GM13976 (cell line): ENCODE measurements at places on chromosomes 2 and 18.

GRCh38 chr2:173653432-173653805 lies 298.7 kb downstream of the CDCA7 start:
- DNase-seq = no peak

DNA sequence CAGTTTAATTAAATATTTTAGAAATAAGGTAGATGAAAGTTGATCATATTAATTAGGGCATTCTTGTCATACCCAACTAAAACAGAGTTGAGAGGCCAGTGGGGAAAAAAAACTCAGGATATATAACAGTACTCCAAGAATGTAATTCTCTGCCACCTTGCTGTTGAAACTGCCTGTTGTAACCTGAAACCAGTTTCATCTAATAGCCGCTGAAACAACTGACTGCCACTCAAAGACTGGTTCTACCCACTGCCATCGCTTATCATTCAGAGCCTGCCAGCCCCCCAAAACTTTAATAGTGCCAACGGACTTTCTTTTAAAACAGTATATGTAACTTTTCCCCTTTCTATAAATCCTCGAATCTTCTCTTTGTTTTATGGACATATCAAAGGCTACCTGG lies 37.7 kb upstream of the FSIP2 start:
- DNase-seq = no peak

GRCh38 chr2:239666053-239666854 lies 265.4 kb upstream of the HDAC4 start:
- DNase-seq = no peak

DNA sequence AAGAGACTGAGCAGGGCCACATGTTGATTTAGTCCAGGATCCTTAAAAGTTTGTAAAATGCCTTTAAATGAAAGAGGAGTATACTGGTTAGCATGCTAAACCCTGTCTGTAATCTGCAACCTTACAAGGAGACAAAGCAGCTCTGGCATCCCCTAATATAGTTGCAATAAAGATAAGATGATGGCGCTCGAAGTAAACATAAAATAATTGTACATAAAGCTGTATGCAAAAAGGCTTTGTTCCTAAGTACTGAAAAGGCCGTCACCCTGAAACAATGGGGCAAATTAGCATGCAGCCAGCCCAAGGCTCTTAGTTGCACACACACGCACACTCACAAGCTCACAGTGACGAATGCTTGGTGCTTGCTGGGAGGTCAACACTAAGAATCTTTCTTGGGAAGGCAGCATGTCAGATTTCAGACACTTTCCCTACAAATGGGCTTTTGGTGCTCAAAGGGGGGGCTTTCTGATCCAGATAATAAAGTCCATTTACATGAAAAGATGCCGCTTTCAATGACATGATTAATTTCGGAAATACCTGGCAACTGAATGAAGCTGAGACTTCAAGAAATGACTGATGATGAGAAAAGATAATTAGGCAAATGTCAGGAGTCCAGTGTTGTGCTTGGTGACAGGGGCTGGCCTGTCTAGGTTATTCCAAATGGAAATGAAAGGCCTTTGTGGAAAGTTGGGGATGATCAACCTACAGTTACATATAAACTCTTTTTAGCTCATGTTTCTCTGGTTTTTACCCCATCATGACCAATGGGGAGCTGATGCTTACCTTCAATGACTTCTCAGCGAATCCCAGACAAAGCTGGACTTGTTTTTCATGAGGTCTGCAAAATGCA lies 370.3 kb downstream of the MEIS1 start:
- no peak for DNase-seq

GRCh38 chr2:62200868-62201267 lies 5.0 kb downstream of the B3GNT2 start:
- DNase-seq = no peak

GRCh38 chr2:201597397-201597796 lies 45.9 kb downstream of the TMEM237 start:
- DNase-seq = no peak

- no peak for DNase-seq
These were observed 20.5 kb downstream of the VAPA start for GRCh38 chr18:9934274-9934673.

DNA sequence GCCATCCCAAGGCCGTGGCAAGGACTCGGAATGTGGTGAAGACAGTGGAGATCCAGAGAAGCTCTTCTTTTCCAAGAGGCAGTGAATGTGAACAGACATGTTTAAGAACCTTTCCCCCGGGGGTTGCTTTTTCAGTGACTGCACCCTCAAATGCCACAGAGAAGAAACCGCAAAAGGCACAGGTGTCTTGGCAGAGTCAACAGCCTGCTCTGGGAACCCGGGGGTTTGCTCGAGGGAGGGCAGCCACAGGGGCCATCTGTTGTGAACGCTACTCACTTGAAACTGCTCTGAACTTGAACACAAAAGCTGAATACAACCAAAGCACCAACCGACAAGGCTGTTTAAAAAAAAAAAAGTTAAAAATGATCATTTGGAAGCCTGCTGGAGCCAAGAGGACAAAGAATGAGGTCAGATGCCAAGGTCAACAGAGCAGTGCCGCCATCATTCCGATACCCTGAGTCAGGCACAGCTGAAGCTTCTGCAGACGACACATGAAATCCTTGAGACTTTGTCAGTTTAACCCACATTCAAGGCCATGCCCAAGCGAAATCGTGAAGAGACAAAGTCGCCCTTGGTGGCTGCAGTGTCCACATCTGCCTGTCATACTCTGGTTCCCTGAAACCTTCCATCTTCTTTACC lies 47.4 kb downstream of the PSMG2 start:
- DNase-seq = peak; percentile 22

DNA sequence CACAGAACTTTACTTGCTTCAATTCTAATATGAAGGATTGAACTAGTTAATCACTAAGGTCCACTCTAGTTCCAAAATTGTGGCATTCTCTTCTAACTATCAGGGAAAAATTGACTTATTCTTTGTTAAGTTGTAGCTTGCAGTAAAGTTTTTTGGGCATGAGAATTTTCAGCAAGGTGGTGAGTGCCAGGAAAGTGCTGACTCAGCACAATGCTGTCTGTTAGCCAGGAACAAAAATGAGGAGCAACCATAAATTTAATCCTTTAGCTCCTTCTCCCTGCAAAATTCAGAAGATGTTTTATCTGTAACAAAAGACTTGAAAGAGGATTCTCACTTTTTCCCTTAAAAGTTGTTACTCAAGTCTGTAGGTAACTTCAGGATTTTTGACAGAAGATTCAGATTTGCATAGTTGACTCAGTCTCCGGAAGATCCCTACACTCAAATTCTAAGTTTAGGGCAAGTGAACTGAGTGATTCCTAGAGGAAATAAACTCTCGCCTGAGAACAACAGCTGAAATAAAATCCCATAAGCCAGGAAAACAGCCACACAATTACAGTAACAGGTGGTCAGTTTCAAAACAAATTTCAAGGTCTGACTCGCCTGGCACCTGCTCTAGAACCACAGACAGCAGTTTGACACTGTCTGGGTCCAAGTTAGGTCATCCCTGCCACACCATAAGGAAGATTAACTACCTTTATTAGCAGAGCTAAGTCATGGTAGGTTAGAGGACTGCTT lies 20.2 kb upstream of the DARS1 start:
- DNase-seq = no peak

GRCh38 chr2:74544634-74545033 lies 9.1 kb downstream of the LOXL3 start:
- no peak for DNase-seq

DNA sequence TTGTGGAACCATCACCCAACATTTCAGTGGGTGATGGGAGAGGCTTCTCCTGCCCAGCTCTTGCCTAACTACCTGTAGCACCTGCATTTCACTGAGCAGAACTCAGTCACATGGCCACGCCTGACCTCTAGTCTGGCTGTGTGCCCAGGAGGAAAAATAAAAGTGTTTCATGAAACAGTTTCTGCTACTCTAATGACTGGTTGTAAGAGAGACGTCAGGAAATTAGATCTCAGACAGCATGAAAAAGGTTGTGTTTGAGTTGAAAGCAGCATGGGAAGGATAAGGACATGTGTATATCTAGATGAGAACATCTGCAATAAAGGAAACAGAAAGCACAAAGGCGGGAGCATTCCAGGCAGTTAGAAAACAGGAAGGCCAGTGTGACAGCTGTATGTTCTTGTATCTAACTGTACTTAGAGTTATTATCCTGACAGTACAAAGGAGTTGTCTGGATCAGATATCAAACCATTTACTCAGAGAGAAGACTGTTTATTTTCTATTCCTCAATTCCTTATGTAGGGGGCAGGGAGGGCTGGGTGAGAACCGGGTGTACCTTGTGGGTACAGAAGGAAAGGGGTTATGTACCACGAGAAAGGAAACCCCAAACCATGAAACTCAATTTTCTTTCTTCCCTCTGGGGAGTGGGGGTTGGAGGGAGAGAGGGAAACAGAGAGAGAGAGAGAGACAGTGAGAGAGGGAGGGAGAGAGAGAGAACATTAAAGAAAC lies 307.4 kb upstream of the VWC2L start:
- DNase-seq = no peak

- peak; percentile 49 for DNase-seq
These were observed 73.5 kb downstream of the LIMS1 start for GRCh38 chr2:108607706-108608301.

GRCh38 chr2:200383380-200384110 lies 77.1 kb downstream of the SPATS2L start:
- DNase-seq = peak; percentile 45

DNA sequence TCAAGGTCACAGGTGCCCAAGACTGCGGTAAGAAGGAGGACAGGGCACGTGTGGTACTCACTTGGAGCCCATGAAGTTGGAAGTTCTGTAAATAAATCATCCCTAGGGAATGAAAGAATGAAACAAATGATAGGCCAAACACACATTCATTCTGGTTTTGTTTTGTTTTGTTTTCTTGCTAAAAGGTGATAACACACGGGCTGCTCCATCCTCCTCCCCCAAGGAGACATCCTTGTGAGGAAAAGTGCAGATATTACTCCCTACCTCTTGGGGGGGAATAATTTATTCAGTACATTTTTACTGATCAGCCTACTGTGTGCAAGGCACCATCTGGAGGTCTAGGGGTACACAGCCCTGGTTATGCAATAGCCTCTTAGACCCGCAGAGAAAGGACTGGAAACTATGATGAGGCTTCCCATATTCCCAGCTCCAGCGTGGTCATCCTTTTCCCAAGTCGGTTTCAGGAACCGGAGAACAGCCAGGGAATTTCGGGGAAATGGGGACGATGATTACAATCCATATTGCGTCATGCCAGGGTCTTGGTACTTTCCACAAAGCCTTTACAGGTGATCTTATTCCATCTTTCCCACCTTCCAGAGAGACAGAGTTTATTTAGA lies 6.3 kb downstream of the RAX start:
- DNase-seq = no peak

- peak; percentile 43 for DNase-seq
These were observed 892 bp downstream of the CELF4 start for GRCh38 chr18:37564711-37565100.

DNA sequence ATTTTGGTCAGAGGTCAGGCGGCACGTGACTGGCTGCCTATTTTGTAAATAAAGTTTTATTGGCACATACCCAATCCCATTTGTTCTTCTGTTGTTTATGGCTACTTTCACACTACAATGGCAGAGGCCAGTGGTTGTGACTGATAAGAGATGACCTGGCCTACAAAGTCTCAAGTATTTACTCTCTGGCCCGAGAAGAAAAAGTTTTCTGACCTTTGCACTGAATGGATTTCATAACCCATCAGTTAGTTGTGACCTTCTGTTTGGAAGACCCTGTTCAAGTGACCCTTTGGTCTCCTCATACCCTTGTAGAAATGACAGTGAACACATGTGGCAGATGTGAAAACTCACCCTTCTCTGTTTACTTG lies 121.4 kb upstream of the MGAT5 start:
- DNase-seq = no peak

- DNase-seq = no peak
These were observed 59.8 kb downstream of the HDLBP start for GRCh38 chr2:241255542-241256167.

- no peak for DNase-seq
These were observed 122.5 kb downstream of the CNTNAP5 start for GRCh38 chr2:124147552-124147951.

DNA sequence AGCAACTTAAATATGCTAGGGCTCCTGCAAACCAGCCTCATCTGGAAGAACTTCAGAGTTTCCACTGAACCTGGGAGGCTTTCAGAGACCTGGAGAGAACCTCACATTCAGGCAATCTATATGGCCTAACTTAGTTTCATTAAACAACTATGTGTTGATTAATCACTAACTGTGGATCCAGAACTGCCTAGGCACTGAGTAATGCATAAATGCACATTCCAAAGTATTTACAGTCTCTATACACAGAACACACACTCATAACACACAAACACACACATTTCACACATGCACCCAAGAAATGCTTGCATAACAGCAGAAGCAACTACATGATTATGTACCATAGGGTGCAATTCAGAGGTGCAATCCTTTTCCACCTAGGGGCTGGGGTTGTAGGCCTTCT lies 552.8 kb downstream of the BCL11A start:
- DNase-seq = no peak

DNA sequence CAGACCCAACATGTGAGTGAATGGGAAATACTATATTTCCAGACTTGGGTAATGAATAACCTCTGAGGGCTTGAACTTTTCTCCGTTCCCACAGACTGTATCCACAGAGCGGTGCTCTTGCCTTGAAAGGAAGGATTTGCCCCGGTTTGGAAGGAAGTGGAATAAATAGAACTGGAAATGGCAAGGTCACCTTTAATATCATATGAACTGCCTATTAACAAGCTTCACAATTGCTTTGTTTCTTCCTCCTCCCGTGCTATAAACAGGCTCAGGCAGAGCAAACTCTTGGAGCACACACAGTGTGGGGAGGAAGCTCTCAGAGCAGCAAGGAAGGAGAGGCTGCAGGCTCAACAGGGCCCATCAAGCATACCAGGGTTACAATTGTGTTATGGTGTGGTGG lies 28.5 kb upstream of the DARS1 start:
- no peak for DNase-seq

- DNase-seq = no peak
These were observed 234.5 kb downstream of the HDAC4 start for GRCh38 chr2:239166201-239166834.

- DNase-seq = no peak
These were observed 37.2 kb downstream of the SLC40A1 start for GRCh38 chr2:189543367-189543766.

- DNase-seq = no peak
These were observed 10.0 kb downstream of the TCF4 start for GRCh38 chr18:55577812-55578539.
